ENCODE measurements at places on chromosomes 4 and X.

DNA sequence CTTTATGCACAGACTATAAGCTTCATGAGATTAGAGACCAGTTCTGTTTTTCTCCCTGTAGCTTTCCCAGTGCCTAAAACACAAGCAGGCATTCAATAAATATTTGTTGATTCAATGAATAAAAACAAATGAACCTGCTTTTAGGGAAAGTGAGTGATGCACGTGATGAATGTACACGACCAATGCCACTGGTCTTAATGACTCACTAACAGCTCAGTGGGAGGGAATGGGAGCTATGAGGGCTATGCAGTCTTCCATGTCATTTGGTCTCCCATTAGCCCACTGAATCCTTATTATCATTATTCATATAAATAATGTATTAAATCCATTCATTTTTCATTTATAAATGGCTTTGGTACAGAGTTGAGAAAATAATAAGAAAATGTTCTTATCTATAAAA lies 247.4 kb downstream of the FBXO8 start:
- DNase-seq, result no peak

DNA sequence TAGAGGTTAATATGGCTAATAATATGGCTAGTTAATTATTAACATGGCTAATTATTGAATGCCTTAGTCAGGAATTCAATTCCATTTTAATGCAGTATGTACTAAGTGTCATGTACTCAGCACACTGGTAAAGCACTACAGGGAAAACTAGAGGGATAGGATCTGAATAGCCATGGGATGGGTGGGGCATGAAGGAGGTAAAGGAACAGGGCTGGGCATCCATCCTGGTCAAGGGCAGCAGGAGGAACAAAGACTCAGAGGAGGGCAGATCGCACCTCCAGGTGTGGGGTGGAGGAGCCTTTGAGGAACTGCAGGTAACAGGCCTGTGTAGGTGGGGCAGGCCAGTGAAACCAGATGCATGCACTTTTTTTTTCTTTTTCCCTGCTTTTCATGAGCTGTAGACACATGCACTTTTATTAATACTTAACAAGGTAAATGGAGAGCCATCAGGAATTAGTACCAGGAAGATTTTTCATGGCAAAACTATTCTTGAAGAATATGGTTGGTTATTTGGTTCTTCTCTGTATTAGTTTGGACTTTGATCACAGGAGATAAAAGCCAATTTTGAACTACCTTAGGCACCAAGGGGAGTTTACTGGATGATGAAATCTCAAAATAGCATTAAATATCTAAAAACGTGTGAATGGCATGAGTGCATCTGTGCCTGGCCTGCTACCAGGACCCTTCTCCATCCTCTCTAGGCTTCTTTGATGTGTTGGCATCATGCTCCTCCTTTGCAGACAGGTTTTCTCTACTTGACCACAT lies 88.3 kb downstream of the CC2D2A start:
- DNase-seq, result no peak

- no peak for DNase-seq
Measured at GRCh38 chrX:150148749-150149672, 210.7 kb upstream of the EOLA2 start.

GRCh38 chr4:150001815-150002214 lies 76.4 kb upstream of the DCLK2 start:
- no peak for DNase-seq

GRCh38 chr4:70754470-70754869 lies 32.7 kb downstream of the RUFY3 start:
- DNase-seq, result no peak

- no peak for DNase-seq
Measured at GRCh38 chr4:53706422-53707032, 115.2 kb upstream of the LNX1 start.

- DNase-seq, result no peak
Measured at GRCh38 chr4:52837716-52838558, 24.2 kb upstream of the RASL11B start.

DNA sequence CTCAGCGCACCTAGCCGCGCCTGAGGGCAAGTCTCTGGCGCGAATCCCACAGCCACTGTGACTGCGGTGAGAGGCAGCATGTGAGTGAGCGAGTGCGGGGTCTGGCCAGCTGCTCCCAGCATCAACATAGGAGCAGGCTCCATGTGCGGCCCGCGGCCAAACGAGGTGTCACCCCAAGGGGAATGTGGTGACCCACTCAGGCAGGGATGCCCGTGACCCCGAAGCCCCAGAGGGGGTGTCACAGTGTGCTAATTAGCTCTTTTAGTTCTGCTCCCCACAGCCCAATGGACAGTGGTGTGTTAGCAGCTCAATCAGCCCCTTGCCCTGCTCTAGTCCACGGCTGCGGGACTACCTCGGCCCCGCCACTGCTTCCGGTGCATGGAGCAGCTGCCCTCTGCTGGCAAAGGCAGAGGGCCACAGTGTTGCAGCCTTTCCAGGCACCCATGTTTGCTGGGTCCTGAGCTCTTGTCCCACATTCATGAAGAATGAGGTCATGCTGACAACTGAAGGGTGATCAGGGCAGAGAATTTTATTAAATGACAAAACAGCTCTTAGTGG lies 61.4 kb downstream of the AGA start:
- no peak for DNase-seq

GRCh38 chr4:177339477-177340374 lies 30.1 kb downstream of the NEIL3 start:
- no peak for DNase-seq

- no peak for DNase-seq
Measured at GRCh38 chrX:70439016-70439415, 5.6 kb upstream of the DLG3 start.

GRCh38 chr4:125725957-125726525 lies 411.3 kb downstream of the FAT4 start:
- DNase-seq, result no peak

- no peak for DNase-seq
Measured at GRCh38 chr4:52861171-52861823, 820 bp upstream of the RASL11B start.

GRCh38 chrX:105758754-105759153 lies 63.6 kb upstream of the NRK start:
- no peak for DNase-seq

DNA sequence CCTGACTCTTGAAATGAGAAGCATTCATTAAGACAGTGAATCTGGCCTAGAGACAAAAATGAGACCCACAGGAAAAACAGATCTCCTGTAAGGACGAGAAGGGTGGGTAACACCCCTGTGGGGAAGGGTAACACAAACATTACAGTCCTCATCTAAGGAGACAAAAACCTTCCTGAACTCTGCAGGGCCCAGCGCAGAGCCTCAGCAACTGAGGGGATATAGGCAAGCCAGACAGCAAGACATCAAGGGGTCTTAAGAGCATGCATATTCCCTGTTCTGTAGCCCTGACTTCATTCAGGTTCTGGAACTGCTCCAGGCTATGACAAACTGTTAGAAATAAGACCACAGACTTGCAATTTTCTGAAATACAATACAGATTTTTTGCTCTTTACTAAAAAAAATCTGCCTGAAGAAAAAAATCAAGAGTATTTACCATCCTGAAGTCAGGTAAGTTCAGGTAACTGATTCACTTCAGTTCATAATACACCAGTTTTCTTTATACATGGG lies 15.5 kb downstream of the COX18 start:
- no peak for DNase-seq

DNA sequence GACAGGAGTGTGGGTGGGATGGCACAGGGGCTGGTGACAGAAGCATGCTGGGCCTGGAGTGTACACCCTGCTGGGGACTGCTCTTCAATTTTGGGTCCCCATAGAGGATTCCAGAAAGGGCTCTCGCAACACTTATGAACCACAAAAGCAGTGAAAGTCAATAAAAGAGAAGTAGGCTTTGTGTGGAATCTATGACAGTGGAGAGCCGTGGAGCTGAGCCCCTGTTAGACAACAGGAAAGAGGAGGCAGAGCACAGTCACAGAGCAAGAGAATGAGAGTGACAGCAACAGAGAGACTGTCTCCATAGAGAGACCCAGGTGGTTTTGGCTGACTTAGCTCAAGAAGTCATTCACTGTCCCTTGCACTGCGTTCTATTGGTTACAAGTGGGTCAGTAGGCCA lies 135.1 kb upstream of the ATP6AP2 start:
- no peak for DNase-seq

DNA sequence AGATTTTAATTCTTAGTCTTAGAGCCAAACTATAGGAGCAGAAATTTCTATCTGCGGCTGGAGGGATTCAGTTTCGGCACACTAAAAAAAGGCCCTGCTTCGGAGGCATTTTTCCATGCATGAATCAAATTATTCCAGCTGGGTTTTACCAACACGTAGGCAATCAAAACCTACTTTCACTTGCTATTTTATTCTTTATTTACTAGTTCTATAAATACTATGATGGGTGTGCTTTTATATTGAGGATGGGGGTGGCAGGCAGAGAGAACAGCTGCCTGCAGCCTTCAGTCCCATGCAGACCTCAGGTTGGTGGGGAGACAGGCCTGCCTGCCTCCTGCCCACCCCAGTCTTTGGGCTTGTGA lies 609.8 kb downstream of the BCOR start:
- no peak for DNase-seq

DNA sequence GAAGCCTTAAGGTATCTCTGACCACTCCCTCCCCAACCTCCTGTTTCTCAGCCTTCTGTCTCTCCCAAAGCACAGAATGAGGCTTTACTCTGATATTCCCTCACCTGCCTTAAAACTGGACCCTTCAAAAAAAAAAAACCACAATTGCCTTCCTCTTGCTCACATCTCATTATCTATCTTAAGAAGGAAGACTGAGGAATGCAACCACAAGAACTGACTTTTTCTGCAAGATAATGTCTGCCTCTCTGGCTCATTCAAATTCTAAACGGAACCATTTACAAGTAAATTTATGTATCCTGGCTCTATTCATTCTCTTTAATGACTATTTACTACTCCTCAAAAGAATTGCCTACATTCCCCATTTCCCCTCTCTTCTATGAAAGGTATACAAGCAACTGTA lies 545.5 kb upstream of the HTR2C start:
- no peak for DNase-seq

- no peak for DNase-seq
Measured at GRCh38 chrX:10041383-10041782, 74.2 kb downstream of the CLDN34 start.

DNA sequence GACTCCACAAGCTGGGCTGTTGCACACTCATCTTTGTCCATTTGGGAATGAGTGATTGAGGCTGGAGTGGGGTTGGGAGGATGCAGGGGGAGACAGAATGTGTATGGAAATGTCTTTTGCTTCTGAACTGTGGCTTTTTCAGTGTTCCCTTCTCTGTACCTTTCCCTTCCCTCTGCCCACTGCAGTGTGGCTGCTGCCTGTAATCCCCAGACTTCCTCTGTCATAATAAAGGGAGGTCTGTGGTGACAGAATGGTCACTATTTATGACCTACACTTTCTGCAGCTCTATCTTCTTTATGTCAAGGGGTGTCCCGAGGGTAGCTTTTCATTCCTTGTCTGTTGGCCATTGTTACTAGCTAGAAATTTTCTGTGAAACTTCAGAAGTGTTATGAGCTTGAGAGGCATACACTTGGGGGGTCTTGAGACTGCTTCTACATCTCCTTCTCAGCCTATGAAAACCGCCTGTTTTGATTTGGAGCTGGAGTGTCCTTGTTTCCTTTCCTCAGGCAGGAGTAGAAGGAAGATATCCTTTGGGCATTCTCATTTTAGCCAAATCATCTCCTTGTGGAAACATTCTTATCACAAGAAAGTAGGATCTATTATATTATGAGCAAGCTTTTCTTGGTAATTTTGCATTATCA lies 63.0 kb downstream of the ANK2 start:
- no peak for DNase-seq

- DNase-seq, result no peak
Measured at GRCh38 chr4:151459375-151459774, 50.4 kb downstream of the FHIP1A start.

- DNase-seq, result no peak
Measured at GRCh38 chrX:112083624-112084326, 1.2 kb upstream of the TRPC5 start.

DNA sequence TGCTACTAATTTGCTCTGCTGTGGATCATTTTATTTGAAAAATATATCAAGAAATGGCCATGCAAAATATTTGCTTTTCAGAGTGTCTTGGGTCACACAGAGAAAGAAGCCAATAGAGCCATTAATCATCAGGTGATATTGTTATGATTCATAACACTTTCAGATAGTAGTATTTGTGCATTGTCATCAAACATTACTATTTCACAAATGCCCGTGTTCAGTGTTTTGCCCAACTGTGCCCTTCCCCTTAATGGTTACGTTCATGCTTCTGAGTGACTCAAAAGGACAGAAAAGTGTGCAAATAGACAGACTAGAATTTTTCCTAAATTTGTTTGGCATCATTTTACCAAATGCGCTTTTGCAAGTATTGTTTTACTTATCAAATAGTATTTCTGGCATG lies 46.5 kb downstream of the PHOX2B start:
- DNase-seq, result no peak

- DNase-seq, result no peak
Measured at GRCh38 chr4:81650606-81651242, 179.0 kb upstream of the RASGEF1B start.

DNA sequence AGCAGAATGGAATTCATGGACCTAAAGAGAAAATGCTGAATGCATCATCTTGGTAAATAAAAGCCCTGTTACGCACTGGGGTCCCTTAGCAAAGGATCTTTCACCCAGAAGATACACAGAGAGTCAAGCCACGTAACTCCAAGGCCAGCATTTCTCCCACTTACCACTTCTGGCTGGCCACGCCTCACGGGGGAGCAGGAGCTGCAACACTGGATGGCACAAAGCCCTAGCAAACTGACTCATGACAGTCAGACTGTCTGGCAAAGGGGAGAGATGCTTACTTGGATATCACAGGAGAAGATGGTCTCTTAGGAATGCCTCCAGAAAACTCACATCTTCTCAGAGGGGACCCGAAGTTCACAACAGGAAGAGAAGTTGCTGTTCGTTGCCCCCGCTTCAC lies 51.4 kb upstream of the BCLAF3 start:
- DNase-seq, result no peak

DNA sequence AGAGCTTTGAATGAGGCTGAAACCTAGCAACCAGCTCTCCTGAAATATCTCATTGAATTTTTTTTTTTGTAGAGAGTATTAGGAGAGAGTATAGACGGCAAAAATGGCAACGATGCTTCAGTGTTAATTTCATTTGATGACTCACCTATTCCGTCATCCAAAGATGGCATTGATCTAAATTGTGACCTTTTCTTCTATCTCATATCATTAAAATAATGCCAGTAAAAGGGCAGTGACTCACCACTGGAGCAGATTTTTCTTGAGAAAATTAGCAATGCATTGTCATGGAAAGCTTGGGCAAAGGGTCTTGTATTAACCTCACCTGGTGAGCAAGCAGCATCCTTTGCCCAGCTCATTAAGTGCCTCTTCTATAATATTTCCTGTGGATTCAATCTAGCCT lies 19.6 kb downstream of the VMA21 start:
- no peak for DNase-seq
